ENCODE measurements at places on chromosomes 2 and 18.

- no peak for DNase-seq
Measured at GRCh38 chr2:172425336-172425735, 2.0 kb upstream of the ITGA6 start.

DNA sequence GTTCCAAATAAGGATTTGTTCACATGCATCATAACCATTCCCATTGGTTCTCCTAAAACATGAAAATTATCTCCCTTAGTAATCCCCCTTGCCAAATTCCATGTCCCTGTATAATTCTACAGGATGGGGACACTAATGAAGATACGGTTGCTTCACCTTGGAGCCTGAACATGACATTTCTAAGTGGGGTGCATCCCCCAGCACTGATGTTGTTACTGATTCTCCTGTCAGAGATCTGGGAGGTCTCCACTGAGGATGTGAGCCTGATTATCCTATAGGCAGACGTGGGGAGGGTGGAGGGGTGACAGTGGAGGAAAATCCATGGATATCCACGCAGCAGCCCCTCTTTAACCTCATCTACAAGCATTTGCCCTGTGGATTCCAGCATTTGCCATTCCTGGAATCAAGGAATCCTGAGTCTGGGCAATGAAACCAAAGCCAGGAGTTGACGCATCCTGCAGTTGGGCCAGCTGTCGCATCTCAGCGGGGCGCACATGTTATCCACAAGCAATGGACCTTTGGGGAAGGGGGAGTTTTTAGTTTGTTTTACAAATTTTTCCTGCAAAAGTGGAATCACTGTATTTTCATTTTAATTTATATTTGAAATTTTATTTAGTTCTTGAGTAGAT is 57.3 kb downstream of the HK2 start:
- DNase-seq: no peak

DNA sequence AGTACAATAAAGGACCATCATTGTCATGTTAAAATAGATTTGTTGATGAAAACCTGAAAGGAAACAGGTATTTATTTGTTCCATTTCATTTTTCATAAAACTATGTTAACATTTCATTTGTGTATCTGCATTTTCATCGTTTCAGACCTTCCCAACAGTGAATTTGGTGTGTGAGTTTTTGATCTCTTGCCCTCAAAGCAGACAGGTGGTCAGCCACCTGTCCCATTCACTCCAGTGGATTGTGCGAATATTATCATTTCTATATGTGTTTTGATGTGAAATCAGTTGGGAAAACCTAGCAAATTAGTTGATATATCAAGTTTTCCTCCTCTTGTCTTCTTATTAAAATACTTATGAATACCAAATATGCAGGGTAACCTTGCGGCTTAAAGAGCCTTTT is 25.4 kb upstream of the ATP5MC3 start:
- no peak for DNase-seq

GRCh38 chr18:7437870-7438269 is 129.2 kb upstream of the PTPRM start:
- no peak for DNase-seq

- DNase-seq: no peak
Measured at GRCh38 chr2:210443527-210443926, 33.0 kb downstream of the LANCL1 start.

DNA sequence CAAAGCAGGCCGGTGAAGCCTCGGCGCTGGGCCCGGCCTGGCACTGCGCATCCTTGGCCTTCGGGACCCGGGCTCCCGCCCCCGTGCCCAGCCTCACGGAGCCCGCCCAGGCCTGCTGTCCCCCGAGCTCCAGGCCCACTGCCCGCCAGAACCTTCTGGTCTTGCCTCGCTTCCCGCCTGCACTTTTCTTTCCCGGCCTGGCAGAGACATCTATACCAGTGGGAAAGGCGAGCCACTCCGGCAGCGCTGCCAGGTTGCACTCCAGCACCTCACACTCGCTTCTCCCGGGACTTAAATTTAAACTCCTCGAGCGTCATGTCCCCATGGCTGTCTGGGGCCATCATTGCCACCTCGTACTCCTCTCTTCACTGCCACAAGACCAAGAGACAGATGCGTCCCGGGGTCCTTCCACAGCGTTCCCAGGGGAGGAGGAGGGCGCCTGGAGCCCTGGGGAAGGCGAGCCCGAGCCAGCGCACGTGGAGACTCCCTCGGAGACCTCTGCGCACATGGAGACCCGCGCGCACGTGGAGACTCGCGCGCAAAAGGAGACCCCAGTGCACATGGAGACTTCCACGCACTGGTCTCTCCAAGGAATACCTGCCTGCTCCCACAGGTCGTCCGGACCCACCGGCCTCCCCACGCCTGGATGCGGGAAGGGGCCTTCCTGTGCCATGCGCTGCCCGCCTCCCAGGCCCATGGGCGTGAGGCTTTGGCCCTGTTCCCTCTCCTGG is 253.1 kb upstream of the SALL3 start:
- DNase-seq: no peak
